CD4-positive, alpha-beta T cell treated with Interleukin-1 beta for 1 hour (primary cell): ENCODE measurements at places on chromosomes 16 and 17.

GRCh38 chr17:8709006-8709405, 35.6 kb downstream of the CCDC42 start:
- DNase-seq: no peak

- no peak for DNase-seq
Observed at GRCh38 chr17:16301963-16302855, 51.1 kb downstream of the CENPV start.

GRCh38 chr17:47791025-47791424, 30.6 kb downstream of the OSBPL7 start:
- no peak for DNase-seq

DNA sequence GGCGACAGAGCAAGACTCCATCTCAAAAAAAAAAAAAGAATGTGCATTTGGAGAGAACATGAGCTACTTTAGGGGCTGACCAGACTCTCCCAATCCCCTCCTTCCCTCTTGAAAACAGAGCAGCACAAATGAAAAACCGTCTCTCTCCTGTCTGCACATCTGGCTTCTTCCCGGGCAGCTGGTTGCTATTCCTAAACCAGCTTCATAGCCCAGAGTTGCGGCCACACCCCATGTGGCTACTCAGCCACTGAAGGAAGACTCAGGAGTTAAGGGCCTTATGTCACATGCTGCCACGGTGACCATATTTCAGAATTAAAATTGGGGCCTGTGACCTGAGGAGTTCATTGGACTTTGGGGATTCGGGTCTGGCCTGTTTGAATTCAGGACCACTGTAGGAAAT, 48.3 kb downstream of the KATNIP start:
- no peak for DNase-seq

DNA sequence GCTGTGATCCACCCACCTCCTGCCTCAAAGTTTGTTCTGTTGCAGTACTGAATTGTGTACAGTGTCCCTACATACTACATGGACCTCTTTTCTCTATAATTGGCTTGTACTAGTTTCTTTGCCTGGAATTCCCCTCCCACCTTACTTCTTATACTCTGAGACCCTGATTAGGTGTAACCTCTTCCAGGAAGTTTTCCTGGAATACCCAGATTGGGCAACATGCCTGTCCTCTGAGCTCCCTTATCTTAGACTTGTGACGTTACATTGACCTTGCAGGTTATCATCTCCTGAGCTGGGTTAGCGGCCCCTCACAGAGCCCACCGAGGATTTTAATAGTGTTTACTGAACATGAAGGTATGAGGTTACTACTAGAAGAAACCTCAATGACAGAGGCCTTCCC, 237.0 kb downstream of the ZNF423 start:
- DNase-seq: no peak

GRCh38 chr17:16478649-16479048, 13.3 kb downstream of the LRRC75A start:
- no peak for DNase-seq

DNA sequence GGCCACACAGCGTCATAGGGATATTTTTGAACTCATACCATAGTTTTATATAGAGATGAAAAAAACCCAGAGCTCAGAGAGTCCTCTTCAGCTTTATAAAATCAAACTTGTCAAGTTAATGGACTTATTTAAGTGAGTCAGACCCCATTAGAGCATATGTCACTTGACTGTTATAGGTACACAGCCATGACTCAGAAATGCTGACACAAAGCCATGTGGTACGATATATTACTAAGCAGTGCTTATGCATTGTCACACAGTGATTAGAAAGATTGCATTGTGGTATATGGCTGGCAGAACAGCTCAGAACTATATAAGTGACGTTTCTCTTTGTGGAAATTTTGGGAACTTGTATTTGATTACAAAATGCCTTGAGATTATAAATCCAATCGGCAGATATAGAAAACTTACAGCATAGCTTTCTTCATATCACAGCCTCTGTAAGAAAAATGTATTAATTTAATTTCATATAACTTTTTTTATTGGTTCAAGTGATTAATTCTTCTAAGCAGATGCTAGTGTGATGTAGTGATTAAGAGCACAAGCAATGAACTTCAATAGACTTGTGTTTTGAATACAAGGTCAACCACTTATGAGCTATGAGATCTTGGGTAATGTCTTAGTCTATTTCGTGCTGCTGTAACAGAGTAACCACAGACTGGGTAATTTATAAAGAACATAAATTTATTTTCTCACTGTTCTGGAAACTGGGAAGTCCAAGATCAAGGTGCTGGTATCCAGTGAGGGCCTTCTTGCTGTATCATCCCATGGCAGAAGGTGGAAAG, 25.8 kb upstream of the GINS3 start:
- no peak for DNase-seq

DNA sequence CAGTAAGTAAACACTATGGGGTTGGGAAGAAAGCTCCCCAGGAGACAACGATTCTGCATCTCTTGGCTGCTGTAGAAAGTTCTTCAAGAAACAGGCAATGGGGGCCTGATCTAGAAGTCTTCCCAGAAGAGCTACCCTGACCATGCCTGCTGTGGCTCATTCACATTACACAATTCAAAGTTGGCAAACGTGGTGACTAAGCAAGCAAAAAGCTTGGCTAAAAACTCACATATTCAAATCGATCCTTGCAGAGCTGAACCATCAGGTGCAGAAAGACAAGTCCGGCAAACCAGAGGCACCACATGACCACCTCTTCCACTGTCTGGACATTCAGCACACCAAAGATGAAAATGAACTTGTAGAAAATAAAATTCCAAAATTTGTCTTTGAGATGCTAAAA, 16.1 kb downstream of the AMFR start:
- no peak for DNase-seq

DNA sequence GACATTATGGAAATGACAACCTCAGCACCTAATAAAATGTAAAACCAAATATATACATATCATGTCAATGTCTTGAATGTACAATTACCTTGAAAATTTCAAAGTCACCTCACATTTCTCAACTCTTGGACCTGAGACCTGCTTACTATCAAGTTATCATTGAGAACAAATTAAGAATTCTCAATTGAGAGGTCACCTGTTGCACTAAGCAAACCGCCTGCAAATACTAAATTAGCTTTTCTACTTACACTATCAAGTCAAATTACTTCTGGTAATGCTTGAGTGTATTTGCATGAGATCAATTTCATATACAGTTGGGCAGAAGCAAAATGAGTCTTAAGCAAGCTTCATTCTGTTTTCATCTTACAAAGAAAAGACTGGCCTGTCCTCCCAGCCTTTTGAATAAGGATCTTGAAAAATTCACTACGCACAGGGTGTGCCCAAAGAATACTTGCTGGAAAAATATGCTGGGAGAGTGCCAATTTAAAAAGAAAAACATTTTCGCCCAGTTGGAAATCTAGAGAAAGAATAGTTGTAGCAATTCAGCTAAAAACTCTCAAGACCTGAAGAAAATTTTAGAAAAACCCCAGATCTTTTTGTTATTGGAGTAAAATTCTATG, 35.7 kb downstream of the KANSL1 start:
- DNase-seq: no peak

GRCh38 chr17:56723421-56723820, 110.3 kb downstream of the C17orf67 start:
- DNase-seq: no peak

DNA sequence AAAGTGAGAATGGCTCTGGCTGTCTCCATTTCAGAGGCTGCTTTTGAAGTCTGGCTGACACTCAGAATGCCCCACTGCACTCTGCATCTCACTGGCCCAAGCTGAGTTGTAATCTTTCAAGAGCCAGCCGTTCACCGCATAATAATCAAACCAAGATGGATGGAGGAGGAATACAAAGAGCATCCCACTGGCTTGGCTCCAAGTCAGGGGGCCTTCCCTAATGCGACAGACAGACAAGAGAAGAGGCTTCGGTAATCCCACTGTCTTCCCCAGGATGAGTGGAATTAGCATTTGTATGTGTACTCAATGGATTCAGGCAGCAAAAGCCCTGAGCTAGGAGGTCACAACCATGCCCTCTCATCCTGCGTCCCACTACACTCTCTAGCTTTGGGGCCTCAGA, 68.0 kb downstream of the CBLN1 start:
- DNase-seq: no peak

DNA sequence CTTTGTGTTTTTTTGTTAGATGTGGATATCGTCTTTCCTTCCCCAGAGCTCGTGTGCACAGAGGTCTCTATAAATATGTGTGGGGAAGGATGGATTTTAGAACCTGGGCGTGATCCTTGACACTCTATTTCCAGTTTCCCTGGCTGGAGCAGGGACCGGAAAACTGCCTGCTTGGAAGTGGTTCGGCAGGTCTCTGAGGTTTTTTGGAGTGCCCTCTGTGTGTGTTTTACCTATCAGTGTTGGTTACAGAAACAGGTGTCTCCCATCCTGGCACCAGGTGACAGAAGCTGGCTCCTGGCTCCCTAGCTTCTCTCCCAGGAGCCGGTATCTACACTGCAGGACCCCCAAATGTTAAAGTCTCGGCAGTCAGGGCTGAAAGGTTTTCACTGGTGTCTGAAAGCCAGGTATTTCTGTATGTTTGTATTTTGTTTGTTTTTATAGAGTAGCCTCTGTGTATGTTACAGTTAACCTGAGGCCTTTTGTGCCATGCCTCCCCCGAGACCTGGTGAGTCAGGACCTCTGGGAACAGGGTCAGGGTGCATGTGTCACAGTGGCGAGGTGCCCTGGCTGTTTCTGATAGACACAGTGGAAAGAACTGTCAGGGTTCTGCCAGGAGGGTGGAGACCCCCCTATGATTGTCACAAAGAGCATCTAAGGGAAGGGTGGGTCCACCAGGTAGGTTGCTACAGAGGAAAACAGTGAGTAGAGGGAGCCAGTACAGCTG, 31.3 kb downstream of the ZC3H18 start:
- DNase-seq: no peak

- no peak for DNase-seq
Observed at GRCh38 chr17:74604761-74605160, 12.7 kb upstream of the CD300LD start.

- no peak for DNase-seq
Observed at GRCh38 chr17:81498953-81499600, 13.5 kb downstream of the ACTG1 start.

GRCh38 chr17:31587462-31587861, 196.0 kb downstream of the RAB11FIP4 start:
- no peak for DNase-seq

DNA sequence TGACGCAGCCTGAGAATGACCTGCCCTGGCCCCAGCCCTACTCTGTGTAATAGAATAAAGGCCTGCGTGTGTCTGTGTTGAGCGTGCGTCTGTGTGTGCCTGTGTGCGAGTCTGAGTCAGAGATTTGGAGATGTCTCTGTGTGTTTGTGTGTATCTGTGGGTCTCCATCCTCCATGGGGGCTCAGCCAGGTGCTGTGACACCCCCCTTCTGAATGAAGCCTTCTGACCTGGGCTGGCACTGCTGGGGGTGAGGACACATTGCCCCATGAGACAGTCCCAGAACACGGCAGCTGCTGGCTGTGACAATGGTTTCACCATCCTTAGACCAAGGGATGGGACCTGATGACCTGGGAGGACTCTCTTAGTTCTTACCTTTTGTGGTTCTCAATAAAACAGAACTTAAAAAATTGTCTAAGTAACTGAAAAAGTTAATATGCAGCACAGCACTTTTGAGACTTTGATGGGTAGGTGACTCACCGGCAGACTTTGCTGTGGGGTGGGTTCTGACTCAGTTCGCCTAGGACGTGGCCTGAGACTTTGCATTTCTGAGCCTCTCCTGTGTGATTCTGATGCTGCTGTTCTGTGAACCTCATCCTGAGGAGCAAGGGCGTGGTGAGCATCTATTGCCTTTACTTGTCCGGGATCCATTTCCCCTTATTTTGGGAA, 5.7 kb downstream of the LAT start:
- DNase-seq: peak; percentile 26

DNA sequence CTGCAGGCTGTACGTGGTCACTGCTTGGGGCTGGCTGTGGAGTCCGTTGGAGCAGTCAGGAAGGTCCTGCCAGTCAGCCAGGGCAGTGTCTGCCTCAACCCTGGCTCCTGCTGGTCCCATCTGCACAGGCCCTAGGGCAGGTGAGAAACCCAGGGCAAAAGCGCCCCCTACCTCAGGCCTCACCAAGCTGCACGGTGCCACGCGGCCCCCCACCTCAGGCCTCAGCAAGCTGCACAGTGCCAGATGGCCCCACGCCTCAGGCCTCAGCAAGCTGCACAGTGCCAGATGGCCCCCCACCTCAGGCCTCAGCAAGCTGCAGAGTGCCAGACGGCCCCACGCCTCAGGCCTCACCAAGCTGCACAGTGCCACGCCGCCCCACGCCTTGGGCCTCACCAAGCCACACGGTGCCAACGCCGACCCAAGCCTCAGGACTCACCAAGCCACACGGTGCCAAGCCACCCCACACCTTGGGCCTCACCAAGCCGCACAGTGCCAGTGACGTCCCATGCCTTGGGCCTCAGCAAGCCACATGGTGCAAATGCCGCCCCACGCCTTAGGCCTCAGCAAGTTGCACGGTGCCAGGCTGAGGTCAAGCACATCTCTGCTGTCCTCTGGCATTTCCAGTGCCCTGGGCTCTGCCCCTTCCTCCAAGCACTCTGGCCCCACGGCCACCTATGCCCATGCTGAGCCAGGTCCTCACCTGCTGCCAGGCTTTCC, 5.5 kb downstream of the TMEM204 start:
- peak; percentile 43 for DNase-seq

DNA sequence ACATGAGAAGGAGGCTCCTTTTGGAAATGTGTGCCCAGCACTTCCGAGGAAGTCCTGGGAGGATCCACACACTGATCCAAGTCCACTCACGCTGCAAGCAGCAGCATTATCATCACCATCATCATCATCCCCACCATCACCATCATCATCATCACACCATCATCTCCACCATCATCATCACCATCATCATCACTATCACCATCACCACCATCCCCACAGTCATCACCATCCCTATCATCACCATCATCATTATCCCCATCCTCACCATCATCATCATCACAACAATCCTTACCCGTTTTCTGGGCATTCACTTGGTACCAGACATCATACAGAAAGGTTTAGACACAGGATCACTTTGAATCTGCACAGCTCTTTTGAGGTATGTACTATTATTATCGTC, 47.8 kb upstream of the ACSF3 start:
- no peak for DNase-seq

- DNase-seq: peak; percentile 92
Observed at GRCh38 chr16:68310774-68311511, at the start of the genes PRMT7 and SLC7A6OS. PRMT7 (plus strand) TSS chr16:68311019; CDS start chr16:68315980, 4,961 bp downstream. SLC7A6OS (minus strand) TSS chr16:68310946; CDS start chr16:68310926, 20 bp downstream.
